ENCODE measurements at places on chromosomes 6 and 20. TPM values are rescaled to one million over a fixed set of nuclear protein-coding genes. Genes with fewer than 3 reads are reported as not detected.

- no peak for DNase-seq
Measured at GRCh38 chr20:52160621-52161204, 30.9 kb downstream of the ZFP64 start.

DNA sequence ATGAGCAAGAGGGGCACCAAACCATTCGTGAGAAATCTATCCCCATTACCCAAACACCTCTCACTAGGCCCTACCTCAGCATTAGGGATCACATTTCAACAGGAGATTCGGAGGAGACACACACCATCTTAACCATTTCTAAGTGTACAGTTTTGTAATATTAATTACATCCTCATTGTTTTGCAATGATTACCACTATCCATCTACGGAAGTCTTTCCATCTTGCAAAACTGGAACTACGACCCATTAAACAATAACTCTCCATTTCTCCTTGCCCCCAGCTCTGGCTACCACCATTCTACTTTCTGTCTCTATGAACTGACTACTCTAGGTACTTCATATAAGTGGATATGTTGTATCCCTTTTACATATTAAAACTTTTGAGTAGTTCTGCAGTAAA lies 20.1 kb downstream of the ACOT13 start:
- no peak for DNase-seq

- DNase-seq = no peak
Measured at GRCh38 chr6:116004841-116005815, 55.6 kb downstream of the FRK start.

- DNase-seq = no peak
Measured at GRCh38 chr20:53778041-53778516, 184.4 kb upstream of the ZNF217 start.

DNA sequence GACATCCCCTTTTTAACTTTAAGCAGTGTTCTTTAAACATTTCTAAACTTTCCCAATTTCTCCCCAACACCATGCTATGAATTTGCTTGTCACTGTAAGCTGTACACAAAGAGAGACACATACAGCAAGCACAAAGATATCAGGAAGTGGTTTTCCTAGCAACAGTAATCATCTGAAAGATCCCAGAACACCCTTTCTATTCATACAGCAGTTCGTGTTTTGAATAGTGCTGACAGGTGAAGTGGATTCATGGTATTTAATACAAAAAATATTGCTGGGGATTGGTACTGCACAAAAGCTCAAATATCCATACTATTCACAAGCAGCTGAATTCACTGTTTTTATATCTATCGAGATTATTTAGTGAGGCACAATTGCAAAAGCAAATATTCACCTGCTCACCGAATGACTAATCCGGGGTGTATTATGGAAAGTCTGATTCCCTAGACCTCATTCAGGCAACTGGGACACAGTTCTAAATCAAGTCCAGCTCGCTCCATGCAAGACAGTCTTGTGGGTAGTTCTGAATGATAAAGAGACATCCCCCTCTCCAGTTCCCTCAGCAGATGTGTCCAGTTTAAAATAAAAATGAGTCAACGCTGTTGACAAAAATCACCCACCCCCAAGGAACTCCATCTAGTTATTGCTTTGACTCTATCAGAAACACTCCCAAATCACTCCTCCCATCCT lies 107.1 kb upstream of the TSHZ2 start:
- no peak for DNase-seq

DNA sequence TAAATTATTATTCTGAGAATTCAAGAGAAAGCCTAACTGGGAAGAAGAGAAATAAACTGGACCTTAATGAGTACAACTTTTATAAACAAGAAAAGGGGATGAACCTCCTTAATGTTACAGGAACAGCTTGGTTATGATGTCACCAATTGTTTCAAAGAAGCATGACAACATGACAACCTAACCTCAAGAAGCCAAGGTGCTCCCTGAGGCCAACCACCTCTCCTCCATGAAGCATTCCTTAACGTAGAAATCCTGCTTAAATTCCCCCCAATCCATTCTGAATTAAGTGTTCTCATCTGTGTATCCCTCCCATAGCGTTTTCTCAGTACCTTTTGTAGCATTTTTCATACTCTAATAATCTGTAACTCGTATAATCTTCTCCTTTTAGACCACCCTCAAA lies 1.7 kb downstream of the HBS1L start:
- DNase-seq = no peak

DNA sequence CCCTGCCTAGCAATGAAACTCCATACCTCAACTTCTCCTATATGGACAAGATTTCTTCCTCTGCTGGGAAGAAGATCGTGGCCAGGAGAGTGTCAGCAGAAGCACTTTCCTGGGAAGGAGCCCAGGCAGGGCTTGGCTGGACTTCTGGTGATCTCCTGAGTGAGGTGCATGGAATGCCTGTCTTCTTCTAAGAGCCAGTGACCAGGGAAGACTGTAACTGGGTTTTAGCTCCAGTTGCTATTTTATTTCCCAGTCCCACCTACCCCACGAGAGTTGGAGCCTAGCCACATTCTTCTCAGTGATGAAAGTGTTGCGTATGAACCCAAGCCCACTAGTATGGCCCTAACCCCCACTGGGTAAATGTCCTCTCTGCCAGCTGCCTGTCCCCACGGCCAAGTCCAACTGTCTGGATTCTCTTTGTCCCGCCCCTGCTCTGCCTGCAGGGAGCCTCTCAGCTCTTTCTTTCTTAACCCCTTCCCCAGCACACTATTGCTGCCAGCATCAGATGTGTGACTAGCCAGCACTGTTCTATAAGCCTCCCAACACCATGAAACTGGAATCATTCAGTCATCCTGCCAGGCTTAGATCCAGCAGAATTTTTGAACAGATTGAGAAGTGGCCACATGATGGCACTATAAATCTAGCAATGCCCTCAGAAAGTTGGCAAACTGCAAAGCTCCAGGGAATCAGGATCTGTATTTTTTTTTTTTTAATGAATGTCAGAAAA lies 69.8 kb upstream of the FAM184A start:
- DNase-seq = no peak

DNA sequence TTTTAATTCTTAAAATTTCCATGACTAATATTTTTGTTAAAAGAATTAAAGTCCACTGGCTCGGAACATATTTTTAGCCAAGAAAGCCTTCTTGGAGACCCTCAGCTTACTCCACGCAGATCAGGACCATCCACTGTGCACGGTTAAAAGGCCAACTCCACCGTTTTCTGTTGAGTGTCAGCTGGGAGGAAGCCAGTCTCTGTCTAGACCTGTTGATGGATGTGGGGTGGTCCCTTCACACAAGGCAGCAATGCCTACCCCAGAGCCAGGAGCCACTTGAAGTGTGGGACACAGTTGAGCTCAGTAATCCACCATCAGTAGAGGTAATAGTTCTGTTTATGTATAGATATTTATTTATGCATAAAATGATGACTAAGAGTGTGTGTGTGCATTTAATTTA lies 19.9 kb upstream of the QKI start:
- no peak for DNase-seq

GRCh38 chr20:1415667-1416468 lies 23.0 kb upstream of the FKBP1A start:
- no peak for DNase-seq

DNA sequence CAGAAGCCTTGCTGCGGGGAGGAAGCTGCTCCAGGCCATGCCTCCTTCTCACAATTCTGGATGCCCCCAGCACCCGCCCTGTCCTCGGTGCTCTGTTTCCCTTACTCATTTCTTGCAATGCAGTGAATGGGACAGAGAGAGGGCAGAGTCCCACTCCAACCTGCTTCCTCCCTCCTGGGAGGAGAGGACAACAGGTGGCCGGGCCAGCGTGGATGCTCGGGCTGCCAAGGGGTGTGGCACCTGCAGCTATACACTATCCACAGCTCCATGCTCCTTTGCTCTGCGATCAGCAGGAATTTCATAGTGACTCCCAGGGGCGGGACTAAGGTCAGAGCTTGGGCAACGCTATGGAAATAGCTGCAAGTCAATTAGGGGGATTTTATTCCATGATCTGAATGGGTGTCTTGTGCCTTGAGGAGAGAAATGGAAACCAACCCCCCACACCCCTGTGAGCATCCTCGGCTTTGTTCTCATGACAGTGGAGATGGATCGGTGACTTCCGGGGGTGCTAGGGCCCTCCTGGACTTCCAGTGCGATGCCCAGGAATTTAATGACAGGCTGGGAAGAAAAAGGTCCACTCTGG lies 192.5 kb downstream of the MYLK4 start:
- DNase-seq = no peak

DNA sequence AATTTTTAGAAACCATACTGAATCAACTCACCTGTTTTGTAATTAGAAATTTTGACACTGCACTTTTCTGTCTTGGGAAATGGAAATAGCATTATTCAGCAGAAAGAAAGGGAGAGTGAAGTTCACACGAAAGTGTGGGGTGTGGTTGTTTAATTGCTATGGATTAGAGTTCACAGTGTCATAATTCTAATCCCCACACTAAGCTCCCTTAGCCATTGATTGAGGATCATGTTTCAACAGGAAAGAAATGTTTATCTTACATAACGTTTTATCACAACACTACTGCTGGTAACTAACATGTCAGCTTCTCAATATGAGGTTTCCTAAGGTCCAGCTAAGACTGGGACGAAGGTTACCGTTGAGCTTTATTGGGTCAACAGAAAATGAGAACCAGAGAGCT lies 31.4 kb upstream of the GSTA5 start:
- no peak for DNase-seq

- DNase-seq = no peak
Measured at GRCh38 chr6:165844801-165845364, 181.8 kb upstream of the PDE10A start.

- DNase-seq = no peak
Measured at GRCh38 chr20:7199861-7200260, 432.4 kb downstream of the BMP2 start.

- DNase-seq = no peak
Measured at GRCh38 chr20:16758454-16759180, 10.5 kb downstream of the OTOR start.

- DNase-seq = no peak
Measured at GRCh38 chr6:251920-252319, 40.4 kb upstream of the DUSP22 start.

DNA sequence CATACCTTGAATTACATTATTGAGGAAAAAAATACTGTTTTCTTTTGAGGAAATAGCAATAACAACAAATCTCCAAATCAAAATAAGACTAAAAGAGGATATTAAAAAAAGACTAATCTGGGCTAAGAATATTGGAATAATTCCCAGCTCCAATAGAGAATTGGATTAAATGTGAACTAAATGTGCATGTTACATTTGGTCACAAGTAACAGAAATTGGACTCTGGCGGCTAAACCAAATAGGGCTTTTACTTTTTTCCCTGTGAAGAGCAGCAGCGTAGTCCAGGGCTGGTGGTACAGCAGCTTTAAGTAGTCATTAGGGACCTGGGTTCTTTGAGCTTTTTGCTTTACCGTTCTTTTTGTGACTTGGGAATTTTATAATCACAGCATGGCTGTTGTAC lies 71.9 kb downstream of the ELOVL2 start:
- no peak for DNase-seq

PTPRK gene
- 2.8 TPM for total RNA-seq

TCP11 gene
- total RNA-seq = not detected

RNF182 gene
- not detected for total RNA-seq

PGC gene
- total RNA-seq = not detected
